Naive thymus-derived CD4-positive, alpha-beta T cell (primary cell): ENCODE measurements at places on chromosomes 1 and 21. TPM values are rescaled to one million over a fixed set of nuclear protein-coding genes. Genes with fewer than 3 reads are reported as not detected.

The OPRD1 gene
- not detected for total RNA-seq

The MSH4 gene
- 0.42 TPM for total RNA-seq

GRCh38 chr1:49298304-49298703, 521.6 kb upstream of the BEND5 start:
- DNase-seq = no peak

DNA sequence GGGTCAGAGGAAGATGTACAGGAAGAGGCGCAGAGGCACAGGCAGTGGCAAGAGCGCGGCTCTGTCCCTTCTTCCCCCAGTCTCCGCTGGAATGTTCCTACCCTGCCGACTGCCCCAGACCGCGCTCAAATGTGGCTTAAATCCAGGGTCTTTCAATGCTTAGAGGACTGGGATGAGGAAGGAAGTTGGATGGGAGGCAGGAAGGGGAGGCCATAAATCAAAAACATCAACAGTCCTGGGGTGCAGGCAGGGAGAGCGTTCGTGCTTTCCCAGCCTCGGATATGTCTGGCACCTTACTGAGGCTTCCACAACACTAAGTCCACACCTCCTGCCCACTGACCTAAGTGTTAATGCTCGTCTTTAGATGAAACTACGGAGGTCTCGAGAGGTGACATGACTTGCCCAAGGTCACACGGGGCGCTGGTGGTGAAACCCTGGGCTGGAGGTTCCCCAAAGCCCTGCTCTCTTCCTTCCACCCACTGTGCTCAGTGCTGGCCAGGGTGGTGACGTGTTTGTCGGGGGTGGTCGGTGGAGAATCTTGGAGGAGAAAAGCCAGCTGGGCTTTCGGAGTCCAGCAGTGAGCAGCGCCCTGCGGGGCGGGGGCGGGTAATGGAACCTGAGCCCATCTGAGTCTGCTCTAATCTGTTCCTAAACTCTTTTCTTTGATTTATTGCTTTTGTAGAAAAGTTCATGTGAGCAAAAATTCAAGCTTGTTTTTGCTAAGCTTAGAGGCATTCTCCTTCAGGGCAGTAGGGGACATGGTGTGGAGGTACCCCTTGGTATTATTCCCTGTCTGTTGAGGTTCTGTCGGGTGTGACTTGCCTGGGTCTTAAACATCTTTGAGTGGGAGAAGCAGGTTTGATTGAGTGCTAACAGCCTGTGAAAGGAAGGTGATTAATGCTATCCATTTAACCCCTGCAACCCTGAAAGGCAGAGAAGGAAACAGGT, 708 bp downstream of the CDA start:
- no peak for DNase-seq
